ENCODE measurements at places on chromosomes 5 and 9.

DNA sequence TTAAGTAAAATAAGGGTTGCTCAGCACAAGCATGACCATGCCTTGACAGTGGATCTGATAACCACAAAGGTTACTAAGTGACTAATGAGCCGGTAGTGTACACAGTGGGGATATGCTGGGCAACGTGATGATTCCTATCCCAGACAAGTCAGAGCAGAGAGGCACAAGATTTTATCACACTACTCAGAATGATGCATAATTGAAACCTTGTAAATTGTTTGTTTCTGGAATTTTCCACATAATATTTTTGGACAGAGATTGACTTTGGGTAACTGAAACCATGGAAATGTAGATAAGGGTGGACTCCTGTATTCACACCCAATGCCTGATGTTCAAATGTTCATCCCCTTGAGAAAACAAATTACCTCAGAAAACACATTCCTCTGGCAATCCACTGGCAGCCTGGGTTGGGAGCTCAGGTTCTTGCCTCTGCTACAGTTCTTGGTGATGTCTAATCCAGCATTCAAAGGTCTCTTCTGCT is 16.2 kb upstream of the ERAP1 start:
- peak; percentile 27 for DNase-seq

GRCh38 chr5:72494623-72495124 is 12.5 kb downstream of the ZNF366 start:
- no peak for DNase-seq

GRCh38 chr9:126915281-126915816 is 767 bp downstream of the RALGPS1 start:
- DNase-seq = peak; percentile 21

- peak; percentile 57 for DNase-seq
Observed at GRCh38 chr5:113606298-113607134, 93.0 kb downstream of the YTHDC2 start.

DNA sequence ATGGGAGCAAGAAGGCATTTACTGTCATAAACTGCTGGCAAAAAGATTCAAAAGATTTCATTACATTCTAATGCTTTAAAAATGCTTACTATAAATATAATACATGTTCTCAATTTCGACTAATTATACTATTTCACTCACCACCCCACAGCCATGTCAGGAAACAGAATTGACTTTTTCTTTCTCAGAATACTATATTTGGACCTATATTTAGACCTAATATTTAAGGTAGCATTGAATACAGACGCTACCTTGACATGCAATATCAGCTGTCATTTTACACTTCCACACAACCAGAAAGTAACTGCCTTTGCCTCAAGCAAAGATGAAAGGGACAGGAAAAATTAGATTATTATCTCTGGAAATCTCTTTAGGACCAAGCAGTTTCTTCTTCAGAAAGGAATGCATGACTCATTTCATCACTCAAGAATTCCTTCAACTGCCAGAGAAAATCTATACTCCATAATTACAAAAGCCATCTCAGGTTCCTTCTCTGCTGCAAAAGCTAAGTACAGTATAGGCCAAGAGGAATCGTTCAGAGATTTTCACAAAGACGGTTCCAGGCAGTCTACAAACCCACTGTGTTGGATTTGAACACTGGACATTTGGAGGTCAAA is 11.8 kb upstream of the UBE2QL1 start:
- DNase-seq = no peak

All from urothelium cell line (cell line).